Non-pigmented ciliary epithelial cell (primary cell): ENCODE measurements at places on chromosomes 3 and 15.

DNA sequence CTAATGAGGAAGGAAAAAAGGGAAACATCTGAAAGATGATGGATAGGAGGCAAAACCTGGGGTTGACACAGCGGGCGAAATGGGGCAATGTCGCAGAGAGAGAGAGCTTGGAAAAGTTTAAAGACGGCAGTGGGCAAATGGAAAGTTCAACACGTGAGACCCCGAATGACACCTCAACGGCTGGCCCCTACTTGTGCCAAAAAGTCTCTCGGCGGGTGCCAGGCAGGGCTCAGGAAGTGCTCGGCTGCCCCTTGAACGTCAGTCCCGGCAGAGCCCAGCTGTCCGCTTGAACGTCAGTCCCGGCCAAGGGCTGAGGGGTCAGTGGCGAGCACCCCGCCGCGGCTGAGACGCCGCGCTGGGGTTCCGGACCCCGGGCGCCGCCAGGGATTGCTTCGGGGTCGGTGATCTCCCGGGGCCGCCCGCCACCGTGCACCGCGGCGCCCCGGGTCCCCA, 658 bp downstream of the EOGT start:
- no peak for DNase-seq

DNA sequence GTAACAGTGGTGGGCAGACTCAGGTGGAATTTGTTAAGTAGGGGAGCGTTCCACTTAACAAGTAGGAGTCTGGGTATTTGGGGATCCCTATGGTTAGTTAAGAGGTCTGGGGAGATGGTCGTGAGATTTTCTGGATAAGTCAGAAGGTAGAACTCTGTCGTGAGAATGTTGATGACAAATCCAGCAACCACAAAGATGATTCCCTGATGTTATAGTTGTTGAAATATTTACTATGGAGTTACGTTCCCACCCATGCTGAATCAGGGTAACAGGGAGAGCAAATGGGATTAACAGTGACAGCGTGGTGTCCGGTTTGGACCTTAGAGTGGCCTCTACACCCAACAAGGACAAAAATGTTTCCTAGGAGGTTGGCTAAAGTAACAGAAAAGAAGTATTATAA, 110.8 kb downstream of the MFSD1 start:
- no peak for DNase-seq

GRCh38 chr3:193367868-193368267, 10.7 kb downstream of the ATP13A5 start:
- no peak for DNase-seq

- no peak for DNase-seq
Measured at GRCh38 chr3:4720316-4721075, 227.3 kb downstream of the ITPR1 start.

DNA sequence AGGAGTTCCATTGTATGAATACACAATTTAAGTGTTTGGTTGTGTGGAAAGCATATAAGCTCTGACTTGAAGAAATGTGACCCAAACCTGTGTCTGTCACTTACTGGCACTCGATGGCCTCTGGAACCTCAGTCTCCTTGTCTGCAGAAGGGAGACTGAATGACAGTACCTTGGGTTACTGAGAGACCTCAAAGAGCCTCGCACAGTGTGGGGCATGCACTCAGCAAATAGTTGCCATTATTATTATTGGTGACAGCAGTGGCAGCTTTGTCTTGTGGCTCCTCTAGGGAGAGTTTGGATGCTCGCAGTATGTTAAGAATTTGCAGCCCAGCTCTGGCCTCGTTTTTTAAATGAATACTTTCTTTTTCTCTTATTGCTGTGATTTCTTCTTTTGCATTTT, 43.4 kb downstream of the EEFSEC start:
- no peak for DNase-seq
